ENCODE measurements at places on chromosomes 4 and X.

- no peak for DNase-seq
These were observed 85.4 kb downstream of the FRMPD4 start for GRCh38 chrX:12223650-12224049.

DNA sequence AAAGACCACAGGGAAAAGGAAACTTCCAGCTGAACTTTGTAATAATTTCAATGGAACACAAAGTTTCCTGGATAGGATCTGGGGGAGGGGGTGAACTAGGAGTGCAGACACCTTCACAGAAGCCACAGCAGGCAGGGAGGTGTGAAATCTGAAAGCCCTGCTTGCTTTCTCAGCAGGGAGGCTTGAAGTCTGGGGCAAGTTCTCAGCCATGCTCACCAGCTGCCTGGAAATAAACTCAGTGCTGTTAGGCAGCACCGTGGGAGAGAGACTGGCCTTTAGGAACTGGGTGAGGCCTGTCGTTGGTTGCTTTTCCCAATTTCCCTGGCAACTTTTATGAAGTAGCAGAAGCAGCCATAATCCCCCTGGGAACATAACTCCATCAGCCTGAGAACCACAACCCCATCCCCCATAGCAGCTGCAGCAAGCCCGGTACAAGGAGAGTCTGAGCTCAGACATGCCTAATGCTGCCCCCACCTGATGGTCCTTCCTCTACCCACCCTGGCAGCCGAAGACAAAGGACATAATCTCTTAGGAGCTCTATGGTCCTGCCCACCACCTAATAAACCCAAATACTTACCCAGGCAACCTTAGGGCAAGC is 39.2 kb upstream of the NMU start:
- DNase-seq, result no peak

DNA sequence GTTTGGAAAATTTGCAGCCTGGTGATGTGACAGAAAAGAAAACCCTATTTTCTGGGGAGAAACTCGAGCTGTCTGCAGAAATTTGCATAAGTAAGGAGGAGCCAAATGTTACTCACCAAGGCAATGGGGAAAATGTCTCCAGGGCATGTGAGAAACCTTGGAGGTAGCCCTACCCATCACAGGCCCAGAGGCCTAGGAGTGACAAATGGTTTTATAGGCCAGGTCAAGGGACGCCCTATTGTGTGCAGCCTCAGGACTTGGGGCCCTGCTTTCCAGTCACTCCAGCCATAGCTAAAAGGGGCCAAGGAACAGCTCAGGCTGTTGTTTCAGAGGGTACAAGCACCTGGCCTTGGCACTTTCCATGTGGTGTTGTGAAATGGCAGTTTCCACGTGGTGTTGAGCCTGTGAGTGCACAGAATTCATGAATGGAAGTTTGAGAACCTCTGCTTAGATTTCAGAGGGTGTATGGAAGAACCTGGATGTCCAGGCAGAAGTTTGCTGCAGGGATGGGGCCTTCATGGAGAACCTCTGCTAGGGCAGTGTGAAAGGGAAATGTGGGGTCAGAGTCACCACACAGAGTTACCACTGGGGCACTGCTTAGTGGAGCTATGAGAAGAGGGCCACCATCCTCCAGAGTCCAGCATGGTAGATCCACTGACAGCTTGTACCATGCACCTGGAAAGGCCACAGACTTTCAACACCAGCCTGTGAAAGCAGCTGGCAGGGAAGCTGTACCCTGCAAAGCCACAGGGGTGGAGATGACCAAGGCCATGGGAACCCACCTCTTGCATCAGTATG is 637.6 kb upstream of the EPHA5 start:
- DNase-seq, result no peak

DNA sequence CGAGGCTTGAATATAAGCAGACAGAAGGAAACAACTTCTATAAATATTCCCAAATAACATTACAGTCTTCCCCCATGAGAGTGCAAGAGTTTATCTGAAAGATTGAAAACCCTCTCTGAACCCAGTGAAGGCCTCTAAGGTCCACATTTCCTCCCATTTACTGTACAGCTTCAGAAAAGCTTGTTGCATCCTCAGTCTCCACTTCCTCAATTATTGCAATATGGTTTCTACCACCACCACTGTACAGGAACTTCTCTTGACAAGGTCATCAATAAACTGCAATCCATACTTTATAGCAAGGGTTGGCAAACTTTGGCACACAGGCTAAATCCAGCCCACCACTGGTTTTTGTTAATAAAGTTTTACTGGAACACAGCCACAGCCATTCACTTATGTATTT is 239.0 kb downstream of the THOC2 start:
- no peak for DNase-seq

DNA sequence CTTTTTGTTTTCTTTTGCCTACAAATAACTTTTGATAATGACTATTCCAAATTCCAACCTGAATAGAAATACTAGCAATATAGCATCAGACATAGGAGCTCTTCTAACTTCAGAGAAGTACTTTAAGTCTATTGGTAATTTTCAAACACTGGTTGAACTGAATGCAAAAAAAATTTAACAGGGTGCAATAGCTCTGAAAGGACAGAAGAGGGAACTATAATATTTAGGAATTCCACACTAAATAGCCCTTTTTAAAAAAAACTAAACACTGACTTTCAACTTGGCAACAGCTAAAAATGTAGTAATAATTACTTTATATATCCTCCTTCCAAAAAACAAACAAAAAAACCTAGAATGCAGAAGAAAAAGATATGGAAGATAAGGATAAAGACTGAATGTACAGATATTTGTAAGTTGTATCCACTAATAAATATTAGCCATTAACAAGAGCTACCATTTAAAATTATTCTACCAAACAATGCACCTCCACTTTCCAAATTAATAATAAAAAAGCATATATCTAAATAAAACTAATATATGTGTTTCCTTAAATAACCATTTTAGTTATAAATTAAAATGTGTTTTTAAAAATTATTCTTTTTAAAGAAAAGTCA is 81.4 kb downstream of the FBXW7 start:
- no peak for DNase-seq

DNA sequence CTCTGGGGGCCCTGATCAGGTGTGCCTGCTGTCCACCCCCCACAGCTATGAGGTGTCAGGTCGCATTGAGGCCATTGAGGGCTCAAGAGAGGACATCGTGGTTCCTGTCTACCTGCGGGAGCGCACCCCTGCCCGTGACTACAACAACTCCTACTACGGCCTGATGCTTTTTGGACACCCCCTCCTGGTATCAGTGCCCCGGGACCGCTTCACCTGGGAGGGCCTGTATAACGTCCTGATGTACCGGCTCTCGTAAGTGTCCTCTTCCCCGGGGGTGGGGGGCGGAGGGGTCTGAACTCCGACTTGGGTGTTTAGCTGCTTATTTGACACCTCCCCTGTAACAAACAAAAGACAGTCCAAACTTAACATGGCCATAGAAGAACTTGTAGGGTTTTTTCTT is 10.5 kb downstream of the USP11 start:
- DNase-seq, result no peak

- DNase-seq, result no peak
These were observed 107.3 kb downstream of the EFNB1 start for GRCh38 chrX:68936126-68936525.

DNA sequence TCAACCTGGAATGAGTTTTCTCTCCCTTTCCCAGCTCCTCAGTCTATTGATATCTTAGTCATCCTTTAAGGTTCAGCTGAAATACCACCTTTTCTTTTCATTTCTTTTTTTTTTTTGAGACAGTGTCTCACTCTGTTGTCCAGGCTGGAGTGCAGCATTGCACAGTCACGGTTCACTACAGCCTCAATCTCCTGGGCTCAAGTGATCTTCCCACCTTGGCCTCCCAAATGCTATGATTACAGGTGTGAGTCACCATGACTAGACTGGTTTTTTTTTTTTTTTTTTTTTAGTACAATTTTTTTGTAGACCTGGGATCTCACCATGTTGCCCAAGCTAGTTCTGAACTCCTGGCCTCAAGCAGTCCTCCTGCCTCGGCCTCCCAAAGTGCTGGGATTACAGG is 28.9 kb downstream of the AFF1 start:
- no peak for DNase-seq
